ENCODE measurements at places on chromosomes 11 and 22.

GRCh38 chr11:31814176-31814868 is 3.2 kb upstream of the PAX6 start:
- DNase-seq, result no peak

- DNase-seq, result no peak
These were observed 378.8 kb downstream of the ETS1 start for GRCh38 chr11:128208329-128209137.

DNA sequence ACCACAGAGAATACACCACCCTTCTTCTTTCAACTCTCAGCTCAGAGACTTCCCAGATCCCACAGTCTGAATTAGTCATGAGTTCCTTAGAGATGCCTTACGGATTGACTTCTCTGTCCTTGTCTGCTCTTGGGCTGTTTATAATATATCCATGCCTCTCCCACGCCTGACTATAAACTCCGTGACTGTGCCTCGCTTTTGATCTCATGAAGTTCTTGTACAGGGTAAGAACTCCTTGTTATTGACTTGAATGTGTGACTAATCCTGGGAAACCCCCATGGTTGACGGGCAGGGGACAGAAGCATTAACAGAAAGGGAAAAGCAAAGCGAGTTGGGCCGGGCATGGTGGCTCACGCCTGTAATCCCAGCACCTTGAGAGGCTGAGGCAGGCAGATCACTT is 62.4 kb upstream of the POU2AF1 start:
- DNase-seq, result no peak

DNA sequence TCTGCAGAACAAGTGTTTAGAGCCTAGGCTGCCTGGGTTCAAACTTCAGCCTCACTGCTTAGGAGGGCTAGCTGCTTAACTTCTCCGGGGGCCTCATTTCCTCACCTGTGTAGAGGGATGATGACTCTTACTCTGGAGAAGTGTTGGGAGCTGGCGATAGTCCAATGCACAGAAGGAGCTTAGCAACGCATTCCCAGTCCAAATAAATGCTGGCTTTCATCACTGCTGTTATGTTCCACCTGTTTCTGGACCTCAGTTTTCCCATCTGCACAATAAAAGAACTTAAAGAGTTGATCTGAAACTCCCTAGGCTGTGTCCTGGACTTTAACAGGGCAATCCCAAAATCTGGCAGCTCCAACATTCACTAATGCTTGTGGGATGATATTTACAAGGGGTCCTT is 337.8 kb downstream of the MIAT start:
- no peak for DNase-seq

- no peak for DNase-seq
These were observed 56.0 kb downstream of the PACSIN2 start for GRCh38 chr22:42958937-42959336.

GRCh38 chr11:20235164-20235563 is 74.9 kb upstream of the DBX1 start:
- DNase-seq, result no peak

- DNase-seq, result peak; percentile 79
These were observed 515.1 kb downstream of the INSC start for GRCh38 chr11:15629690-15630321.

DNA sequence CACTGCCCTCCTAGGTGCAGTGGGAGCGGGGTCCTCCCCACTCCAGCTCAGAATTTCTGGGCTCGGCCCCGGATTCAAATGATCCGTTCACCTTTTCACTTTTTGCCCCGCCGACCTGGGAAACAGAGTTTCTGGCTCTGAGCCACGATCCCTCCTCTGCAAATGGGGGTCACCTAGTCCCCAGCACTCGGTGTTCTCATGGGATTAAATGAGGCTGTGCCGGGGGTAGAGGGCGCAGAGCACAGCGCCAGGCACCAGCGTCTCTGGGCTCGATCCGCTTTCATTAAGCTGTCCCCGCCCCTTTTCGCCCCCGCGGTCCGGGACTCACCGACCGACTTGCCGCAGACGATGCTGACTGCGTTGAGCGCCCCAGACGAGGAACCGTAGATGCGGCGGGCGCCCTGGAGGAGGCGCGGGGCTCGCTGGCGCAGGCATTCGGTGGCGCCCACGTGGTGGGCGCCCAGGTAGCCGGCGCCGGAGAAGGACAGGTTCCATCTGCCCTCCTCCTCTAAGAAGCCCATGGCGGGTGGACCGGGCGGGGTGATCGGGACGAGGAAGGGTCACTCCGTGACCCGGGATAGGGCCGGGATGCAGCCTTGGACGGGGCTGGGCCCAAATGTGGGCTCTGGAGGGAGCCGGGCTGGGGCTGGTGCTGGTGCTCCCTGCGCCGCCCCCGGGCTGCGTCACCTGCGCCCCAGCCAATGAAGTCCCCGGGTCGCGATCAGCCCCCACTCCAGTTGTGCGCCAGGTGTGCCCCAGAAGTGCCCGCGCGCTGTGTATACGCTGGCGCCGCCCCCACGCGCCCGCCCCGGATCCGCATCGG is at the start of gene PNPLA5:
Gene PNPLA5 (minus strand): TSS at position 654 of the 823 bp plus-strand sequence. CDS start 133 bp downstream, at position 521.
- no peak for DNase-seq

DNA sequence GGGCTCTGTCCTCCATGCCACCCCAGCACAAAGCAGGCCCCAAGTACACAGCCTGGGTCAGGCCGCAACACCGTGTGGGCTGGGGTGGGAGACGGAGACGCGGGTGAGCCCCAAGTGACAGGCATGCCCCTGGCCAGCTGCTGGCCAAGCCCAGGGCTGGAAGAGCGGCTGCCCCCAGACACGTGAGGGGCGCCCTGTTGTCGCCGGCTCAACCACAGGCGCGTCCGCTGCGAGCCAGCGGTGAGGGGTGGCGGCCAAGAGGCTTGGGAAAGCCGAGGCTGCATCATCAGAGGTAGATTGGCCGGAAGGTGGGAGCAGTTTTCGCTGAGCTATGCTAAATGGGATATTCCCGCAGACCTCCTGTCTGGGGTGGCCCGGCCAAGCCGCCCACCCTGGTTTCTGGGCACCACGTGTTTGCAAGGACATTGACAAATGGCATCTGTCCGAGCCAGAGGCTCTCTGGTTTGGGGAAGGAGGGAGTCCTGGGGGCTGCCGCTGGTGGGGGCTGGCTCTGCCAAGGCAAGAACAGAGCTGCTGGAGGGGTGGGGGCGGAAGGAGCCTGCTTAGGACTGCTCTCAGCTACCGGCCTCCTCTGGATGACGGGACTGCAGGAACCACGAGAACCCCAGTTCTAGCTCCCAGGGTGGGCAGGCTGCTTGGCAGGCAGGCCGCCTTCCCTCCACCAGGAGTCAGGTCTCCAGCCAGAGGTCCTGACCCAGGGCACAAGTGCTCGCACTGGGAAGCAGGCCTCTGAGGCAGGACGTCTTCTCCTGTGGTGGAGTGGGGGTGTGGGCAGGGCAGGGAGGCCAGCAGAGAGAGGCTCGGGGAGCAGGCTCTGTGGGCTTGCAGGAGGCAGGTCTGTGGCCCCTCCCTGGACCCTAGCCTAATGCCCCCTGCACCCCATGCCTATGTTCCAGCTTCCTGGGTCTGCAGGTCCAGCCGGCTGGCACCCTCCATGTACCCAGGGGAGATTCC is 552 bp downstream of the PRR33 start:
- DNase-seq, result no peak

DNA sequence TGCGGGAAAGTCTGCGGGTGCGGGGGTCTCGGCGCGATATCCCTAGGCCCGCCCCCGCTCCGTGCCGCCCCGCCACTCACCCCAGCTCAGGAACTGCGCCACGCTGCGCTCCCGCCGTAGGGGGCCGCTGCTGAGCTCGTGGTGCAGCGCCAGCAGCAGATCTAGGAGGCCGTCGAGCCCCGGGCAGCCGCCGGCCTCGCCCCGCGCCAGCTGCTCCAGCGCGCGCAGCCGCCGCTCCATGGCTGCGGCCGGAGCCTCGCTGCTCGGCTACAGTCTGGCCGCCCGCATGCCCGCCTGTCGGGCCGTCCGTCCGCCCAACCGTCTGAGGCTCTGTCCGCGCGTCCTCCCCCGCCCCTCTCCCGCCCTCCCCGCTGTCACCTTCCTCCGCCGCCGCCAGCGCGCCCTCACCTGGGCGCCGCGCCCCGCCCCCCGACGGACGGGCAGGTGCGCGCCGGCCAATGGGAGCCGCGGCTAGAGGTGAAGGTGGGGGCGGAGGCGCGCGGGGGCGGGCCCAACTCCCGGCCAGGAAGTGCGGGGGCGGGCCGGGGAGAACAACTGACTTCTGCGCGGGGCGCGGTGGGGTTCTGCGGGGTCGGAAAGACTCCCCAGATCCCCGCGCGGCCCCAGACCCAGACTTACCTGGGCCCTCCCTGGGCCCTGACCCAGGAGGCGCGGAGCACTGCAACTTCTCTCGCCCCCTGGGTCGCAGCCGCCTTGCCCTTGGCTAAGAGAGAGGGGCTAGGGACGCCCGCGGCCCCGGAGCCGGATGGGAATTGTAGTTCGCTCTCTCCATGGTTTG is at the start of gene CDC42BPG:
Gene CDC42BPG (minus strand): TSS at position 324 of the 799 bp plus-strand sequence. CDS start 84 bp downstream, at position 240.
- DNase-seq, result peak; percentile 91

- peak; percentile 92 for DNase-seq
These were observed 77.6 kb downstream of the LRRC32 start for GRCh38 chr11:76592961-76593360.

- no peak for DNase-seq
These were observed 50.6 kb downstream of the LDLRAD3 start for GRCh38 chr11:35994421-35994820.

GRCh38 chr22:36765131-36765942 is 10.6 kb downstream of the IFT27 start:
- DNase-seq, result no peak

DNA sequence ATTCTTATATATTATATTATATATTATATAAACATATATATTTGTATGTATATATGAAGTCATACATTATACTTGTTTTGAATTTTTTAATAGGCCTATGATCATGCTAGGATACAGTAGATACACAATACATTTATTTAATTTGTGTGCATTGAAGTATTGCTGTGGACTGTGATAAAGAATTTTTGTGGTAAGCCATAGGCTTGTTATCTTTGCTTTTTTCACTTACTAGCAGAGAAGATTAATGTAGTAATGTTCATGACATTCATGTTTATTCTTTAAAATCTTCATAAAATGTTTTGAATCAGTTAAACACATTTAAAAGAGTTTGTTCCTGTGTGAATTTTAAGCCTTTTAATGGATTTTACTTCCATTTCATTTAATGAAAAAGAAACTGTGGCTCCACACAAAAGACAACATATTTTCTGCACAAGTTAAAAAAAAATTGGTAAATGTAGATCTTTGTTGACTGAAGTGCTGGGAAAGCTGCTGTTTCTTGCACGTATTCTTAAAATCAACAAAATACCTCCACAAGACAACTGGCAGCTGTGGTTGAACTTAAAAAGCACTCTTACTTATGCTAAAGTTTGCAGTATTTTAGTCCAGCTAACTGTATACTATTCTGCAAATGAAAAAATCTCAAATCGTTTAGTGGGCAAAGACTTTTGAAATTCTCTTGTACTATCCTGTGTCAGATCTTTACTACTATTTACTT is 156.2 kb downstream of the TMEM135 start:
- DNase-seq, result no peak
